ENCODE measurements at places on chromosomes 13 and 19.

DNA sequence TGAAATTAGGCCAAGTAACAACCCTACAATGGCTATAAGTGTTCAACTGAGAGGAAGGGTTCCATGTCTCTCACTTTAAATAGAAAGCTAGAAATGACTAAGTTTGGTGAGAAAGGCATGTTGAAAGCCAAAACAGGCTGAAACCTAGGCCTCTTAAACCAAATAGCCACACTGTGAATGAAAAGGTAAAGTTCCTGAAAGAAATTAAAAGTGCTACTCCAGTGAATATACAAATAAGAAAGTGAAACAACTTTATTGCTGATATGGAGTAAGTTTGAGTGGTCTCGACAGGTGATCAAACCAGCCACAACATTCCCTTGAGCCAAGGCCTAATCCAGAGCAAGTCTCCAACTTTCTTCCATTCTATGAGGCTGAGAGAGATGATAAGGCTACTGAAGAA, 209.6 kb downstream of the KLF12 start:
- no peak for DNase-seq

- no peak for DNase-seq
Observed at GRCh38 chr13:44142540-44142867, 231.1 kb upstream of the SERP2 start.

GRCh38 chr19:32631381-32631780, 43.6 kb downstream of the ANKRD27 start:
- no peak for DNase-seq

GRCh38 chr19:27720155-27720554, 1492.8 kb downstream of the UQCRFS1 start:
- DNase-seq, result no peak

GRCh38 chr13:40776681-40777165, 5.7 kb upstream of the MRPS31 start:
- DNase-seq, result no peak

- no peak for DNase-seq
Observed at GRCh38 chr19:37899966-37900365, 6.4 kb downstream of the WDR87 start.

GRCh38 chr19:57559008-57559403, 657 bp downstream of the ZNF550 start:
- DNase-seq, result no peak

DNA sequence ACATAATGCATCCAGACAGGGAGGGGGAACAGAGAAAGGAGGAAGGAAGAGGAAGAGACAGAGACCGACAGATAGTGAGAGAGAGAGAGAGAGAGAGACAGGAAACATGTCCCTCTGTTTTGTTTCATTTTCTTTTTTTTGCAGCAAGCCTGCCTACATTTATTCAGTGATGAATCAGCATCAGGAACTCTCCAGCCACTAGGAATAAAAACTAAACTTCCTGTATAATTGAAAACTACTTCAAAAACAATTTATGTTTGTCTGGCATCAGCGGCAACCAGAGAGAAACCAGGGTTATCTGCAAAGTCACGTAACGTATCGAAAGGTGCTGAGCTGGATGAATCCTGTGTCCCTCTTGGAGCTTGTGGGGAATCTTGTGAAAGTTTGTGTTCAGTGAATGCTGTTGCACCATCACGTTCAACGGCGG, 148.6 kb upstream of the SOX21 start:
- DNase-seq, result peak; percentile 44

GRCh38 chr19:45593520-45593919, 8.5 kb downstream of the GPR4 start:
- DNase-seq, result no peak

GRCh38 chr13:72692884-72693514, 34.4 kb downstream of the MZT1 start:
- DNase-seq, result no peak

DNA sequence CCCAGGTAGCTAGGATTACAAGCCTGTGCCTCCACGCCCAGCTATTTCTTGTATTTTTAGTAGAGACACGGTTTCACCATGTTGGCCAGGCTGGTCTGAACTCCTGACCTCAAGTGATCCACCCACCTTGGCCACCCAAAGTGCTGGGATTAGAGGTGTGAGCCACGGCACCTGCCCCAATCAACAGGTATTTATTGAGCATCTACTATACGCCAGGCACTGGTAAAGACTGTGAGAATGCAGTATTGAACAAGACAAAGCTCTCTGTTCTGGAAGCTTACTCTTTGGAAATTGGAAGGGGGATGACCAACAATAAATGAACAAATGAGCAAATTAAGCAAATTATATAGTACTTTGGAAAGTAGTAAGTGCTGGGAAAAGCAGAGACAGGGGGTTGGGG, 21.4 kb upstream of the ERCC1 start:
- DNase-seq, result no peak

- no peak for DNase-seq
Observed at GRCh38 chr19:4376991-4377781, 23.2 kb downstream of the SH3GL1 start.

GRCh38 chr19:57317503-57317902, 2.8 kb upstream of the ZNF543 start:
- no peak for DNase-seq

GRCh38 chr13:34300559-34300958, 482.6 kb downstream of the RFC3 start:
- DNase-seq, result no peak

GRCh38 chr19:1057176-1057855, 9.7 kb upstream of the ARHGAP45 start:
- DNase-seq, result no peak

GRCh38 chr13:27081893-27082679, 89.5 kb downstream of the USP12 start:
- no peak for DNase-seq

DNA sequence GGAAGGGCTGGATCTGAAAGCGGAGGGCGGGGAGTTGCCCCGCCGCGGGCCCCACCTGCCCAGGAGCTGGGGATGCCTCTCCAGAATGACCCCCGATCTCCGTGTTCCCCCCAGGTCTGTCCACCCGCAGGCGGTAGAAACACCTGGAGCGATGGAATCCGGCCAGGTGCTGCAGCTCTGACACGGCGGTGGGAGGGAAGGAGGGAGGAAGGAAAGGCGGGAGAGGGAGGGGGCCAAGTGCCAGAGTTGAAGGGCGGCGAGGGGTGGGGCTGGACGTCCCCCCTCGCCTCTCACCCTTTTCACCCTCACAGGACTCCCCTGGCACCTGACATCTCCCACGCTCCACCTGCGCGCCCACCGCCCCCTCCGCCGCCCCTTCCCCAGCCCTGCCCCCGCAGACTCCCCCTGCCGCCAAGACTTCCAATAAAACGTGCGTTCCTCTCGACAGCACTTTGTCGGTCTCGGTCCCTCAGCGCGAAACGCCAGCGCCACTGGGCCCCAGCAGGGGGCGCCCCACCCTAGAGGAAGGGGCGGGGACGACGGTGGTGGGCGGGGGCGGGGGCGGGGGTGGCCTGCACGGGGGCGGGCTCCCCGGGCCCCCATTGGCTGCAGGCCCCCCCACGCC, 337 bp upstream of the FXYD7 start:
- DNase-seq, result peak; percentile 36

DNA sequence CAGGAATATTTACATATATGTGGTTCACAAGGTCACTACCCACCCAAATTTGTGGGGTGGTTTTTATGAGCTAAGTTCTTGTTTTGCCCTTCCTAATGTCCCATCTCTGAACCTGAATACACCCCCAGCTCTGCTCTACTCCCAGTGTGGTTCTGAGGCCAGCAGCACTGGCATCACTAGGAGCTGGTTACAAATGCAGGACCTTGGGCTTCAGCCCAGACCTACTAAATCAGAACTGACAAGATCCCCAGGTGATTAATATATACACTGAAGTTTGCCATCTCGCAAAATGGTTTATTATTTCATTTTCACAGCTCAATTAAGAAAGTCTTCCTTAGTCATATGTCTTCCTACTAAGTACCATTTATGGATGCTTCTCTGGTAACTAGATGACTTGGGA, 67.9 kb downstream of the FOXO1 start:
- DNase-seq, result no peak

- no peak for DNase-seq
Observed at GRCh38 chr13:25771641-25772478, 280.0 kb downstream of the SHISA2 start.

GRCh38 chr19:43749898-43750297, 4.9 kb downstream of the SMG9 start:
- no peak for DNase-seq

DNA sequence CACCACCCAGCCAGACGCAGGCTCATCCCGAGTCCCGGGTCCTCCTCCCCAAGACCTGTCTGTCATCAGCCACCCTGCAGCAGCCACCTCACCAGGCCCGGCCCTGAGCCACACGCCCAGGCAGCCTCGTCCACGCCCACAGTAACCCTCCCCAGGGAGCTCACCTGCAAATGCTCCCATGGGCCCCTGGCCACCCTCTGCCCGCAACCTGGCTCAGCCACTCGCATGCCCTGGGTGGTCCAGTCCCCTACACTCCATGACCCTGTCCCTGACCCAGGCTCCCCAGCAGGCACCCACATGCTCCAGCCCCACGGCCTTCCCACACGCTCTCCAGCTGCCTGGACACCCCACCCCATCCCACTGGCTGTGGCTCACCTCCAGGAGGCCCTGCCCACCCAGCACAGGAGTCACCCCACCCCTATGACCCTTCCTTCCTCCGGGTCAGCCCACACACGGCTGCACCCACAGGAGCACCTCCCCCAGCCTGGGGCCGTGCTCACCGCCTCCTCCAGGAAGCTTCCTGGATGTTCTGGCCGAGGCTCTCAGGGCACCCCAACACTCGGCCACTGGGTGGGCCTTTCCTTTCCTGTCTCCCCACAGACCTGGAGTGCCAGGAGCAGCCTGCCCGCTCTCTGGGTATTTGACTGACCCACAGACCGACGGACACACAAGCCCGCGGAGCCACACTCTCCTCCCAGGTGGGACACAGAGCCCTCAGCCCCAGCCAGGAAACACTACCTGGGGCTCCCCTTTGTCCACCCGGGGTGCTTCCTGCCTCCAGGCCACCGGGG, 3.6 kb downstream of the TMEM259 start:
- no peak for DNase-seq

- DNase-seq, result no peak
Observed at GRCh38 chr19:33064792-33065550, at the start of gene RHPN2. Gene RHPN2 (minus strand): TSS chr19:33064888. CDS start chr19:33064852, 36 bp downstream.

- DNase-seq, result no peak
Observed at GRCh38 chr13:29845440-29846056, 4.9 kb downstream of the UBL3 start.

GRCh38 chr19:4597975-4598671, 38.6 kb upstream of the SEMA6B start:
- DNase-seq, result no peak

- no peak for DNase-seq
Observed at GRCh38 chr19:33298146-33298911, 4.0 kb downstream of the CEBPA start.

DNA sequence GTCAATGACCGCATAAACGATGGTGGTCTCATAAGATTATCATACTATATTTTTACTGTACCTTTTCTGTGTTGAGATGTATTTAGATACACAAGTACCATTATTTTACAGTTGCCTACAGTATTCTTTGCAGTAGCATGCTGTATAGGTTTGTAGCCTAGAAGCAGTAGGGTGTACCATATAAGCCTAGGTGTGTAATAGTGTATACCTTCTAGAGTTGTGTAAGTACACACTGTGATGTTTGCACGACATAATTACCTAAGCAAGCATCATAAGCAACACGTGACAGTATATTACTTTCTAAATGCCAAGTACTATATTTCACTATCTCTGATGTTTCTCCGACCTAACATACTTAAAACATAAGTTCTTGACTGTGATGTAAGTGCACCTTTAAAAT, 2.7 kb downstream of the LPAR6 start:
- DNase-seq, result no peak

GRCh38 chr19:49014123-49014869, 2.6 kb downstream of the LHB start:
- DNase-seq, result no peak

- DNase-seq, result no peak
Observed at GRCh38 chr13:26584713-26585112, 27.2 kb downstream of the WASF3 start.

DNA sequence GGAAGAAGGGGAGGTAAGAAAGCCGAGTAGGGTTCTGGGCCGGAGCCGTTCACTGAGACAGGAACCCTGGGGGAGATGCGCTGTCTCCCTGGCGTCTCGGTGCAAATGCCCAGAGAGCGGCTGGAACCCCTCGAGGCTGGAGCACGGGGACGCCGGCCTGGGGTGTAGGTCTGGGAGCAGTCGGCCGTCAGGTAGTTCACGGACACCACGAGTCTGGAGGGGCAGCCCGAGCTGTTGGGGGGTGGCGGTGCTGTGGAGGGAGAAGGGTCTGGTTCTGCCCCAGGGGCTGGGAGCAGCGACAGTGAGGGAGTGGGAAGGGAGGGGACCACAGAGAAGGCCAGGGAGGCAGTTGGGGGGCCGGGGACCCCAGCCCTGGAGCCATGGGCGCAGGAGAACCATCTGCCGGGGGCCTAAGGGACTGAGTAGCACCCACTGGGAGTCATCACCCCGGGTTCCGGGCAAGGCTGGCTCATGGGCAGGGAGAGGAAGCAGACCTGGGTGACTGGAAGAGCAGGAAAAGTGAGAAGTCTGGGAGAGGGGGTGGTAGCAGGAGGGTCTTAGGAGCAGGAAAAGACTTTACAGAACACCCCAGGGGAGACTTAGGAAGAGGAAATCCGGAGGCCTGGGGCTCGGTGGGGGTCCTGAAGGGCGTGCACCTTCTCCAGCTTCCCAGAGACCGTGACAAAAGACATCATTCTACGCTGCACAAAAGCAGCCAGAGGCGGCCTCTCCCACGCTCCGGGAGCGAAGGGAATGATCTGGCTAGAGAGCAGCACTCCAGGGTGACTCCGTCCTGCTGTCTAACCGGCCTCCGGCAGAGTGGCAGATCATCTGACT, 173.1 kb upstream of the SOX1 start:
- peak; percentile 52 for DNase-seq

DNA sequence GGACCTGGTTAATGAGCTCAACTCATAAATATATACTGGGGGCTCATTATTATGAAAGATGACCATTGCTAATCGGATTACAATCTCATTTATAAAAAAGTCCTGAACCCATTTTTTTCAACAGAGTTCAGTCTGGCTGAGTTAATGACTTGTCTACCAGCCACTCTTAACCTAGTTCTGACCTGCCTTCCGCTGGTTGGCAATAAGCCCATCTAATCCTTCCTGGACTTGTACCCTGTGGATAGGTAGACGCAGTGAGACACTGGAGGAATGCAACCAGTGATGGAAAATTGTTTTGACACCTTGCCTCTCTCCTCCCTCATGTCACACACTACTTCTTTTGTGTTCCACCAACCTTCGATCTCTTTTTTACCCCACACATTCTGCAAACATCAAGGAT, 279.9 kb downstream of the FOXO1 start:
- DNase-seq, result no peak

Data from tibial artery (tissue), 4 donors.